SK-MEL-5 (cell line): ENCODE measurements at places on chromosomes 5 and 9.

GRCh38 chr9:121811140-121811539 lies 159.7 kb downstream of the DAB2IP start:
- DNase-seq = no peak

GRCh38 chr9:134551176-134551575 lies 90.4 kb upstream of the COL5A1 start:
- DNase-seq = no peak

DNA sequence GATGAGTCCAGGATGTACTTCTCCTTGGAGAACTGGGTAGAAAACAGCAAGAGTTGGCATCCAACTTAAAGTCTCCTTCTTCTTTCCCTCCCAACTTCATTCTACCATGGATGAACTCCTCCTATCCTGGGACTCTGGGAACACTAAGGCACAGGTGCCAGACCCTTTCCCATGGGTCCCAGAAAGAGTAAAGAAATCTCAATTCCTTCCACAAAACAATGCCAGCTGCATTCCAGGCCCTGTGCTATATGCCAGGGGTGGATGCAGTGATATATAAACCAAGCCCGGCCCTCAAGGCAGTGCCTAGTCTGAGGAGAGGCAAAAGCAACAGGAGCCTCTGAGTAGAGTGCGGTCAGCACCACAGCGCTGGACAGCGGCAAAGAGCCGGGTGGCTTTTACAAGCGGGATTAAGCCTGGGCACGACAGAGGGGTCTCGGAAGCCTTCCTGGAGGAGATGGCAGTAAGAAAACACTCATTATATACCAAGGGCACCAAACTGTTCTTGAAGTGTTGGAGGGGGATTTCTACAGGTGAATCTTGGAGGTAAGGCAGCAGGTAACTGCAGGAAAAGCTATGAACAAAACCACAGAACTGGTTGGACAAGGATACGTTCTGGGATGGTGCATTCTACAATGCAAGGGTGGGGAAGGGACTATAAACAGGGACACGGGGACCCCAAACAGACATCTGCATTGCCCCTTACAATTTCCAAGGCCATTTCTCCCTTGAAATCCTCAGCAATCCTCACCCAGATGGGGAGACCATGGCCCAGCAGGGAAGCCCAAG lies 16.4 kb upstream of the TOR2A start:
- no peak for DNase-seq

DNA sequence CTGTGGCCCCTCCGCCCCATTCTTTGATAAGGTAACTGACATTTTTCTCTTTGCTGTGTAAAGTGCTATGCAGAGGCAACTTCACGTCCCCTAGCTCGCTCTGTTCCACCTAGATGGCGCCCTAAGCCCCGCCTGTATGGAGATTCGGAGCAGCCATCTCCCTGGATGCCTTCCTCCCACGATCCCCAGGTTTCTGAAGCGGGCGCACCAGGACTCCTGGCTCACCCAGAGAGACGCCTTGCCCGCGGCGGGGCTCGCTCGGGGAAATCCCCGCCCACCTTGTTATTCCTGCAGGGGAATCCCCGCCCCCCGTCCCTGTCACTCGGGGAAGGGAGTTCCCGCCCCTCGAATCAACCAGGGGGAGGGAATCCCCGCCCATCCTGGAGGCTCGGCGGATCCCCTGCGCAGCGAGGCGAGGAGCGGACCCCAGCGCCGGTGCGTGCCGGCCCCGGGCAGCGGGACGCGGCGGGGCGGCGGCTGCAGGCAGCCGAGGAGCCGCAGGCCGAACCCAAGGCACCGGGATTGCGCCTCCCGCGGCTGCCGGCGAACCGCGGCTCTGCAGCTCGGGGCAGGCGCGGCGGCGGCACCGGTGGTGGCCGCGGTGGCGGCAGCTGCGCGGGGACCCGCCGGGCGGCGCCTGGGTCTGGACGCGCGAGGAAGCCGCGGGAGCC lies at the start of gene PDZD2:
TSS of gene PDZD2 (plus strand) at position 384 of the 671 bp plus-strand sequence.
- DNase-seq = peak; percentile 72

- DNase-seq = no peak
Observed at GRCh38 chr9:134592018-134592818, 49.4 kb upstream of the COL5A1 start.

DNA sequence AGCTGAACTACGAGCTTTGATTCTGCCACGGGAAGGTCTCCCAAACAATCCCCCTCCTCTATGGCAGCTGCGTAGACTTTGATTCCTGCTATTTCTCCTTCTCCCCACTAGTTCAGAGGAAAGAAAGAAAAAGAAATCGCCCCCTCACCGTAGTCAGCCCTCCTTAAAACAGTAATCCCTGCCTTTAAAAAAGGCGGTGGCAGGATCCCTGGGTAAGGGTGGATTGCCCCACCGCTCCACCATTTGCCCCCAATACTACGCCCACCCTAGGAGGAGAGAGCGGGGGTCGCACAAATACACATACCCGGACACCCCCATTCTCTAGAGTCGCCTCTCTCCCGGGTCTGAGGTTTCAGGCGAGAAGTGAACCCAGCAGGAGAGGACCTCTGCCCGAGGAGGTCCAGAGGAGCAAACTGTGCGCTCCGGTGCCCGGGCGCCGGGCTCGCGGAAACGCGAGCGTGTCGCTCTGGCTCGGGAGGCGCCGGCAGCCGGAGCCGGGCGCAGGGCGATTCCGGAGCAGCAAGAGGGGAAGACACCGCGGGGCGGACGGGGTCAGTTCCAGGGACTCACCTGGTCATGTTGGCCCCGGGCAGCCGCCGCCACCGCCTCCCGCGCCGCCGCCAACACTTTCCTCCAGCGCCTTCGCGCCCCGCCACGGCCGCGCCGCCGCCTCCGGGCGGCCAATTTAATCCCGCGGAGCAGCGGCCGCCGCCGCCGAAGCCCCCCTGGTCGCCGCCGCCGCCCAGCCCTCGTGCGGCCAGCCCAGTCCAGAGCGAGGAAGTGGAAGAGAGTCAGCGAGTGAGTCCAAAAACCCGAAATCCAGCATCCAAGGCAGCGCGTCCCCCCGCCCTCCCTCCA lies 1057.7 kb upstream of the DMAC1 start:
- DNase-seq = no peak

GRCh38 chr9:112502175-112502946 lies 15.7 kb downstream of the KIAA1958 start:
- DNase-seq = no peak

DNA sequence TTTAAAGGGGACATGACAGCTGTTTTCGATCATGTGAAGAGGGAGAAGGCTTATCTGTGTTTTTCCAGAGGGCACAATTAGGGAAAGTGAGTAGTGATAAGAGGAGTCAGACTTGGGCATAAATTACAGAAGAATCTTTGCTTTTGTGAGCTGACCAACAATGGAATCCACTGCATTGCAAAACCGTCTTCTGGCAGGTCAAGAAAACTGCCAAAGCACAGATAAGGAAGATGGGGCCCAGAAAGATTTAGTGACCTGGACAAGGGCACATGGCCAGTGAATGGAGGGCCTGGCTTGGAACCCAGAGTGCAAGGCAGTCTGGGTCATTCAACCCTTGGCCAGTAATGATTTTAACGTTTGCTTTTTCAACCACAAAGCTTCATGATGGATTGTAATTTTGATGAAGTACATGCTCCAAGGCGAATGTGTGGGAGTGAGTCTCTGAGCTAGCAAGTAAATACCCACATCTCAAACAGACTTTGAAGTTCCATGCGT lies 153.2 kb upstream of the MAST4 start:
- DNase-seq = no peak

GRCh38 chr9:29873579-29873978 lies 2300.3 kb upstream of the C9orf72 start:
- DNase-seq = no peak

GRCh38 chr5:159785656-159786055 lies 130.6 kb upstream of the ADRA1B start:
- no peak for DNase-seq

DNA sequence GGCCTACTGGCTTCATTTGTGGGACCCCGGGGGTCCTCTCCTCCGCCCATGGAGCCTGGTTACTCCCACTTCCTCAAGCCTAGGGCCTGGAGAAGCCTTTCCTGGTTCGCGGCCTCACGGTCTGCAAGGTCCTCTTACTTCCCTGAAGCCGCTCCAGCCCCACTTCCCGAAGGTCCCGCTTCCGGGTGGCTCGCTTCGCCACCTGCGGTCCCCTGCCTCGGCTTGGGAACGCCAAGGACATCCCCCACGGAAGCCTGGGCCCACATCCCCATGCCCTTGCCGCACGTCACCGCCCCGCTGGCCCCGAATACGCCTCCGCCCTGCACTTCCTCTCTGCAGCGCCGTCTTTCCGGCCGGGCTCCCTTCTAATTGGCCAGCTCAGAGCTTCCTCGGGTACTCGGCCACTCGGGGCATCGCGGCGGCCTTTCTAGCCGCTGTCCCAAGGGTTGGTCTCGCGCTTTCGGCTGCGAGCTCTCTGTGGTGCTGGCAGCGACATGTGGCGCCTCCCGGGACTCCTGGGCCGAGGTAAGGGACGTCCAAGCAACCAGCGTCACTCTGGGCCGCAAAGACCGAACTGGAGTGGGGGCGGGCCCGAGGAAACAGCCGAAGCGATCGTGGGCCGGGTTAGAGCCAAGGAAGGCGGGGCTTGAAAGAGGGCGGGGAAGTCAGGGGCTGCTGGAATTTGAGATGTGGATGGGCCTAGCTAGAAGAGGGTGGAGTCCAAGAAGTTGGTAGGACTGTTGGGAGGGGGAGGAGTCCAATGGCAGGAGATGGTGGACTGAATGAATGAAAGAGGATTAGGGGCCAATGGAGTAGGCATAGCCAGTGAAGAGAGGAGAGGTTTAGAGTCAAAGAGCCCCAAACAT lies at the start of gene DELE1:
TSS of gene DELE1 (plus strand) at position 424 of the 866 bp plus-strand sequence. CDS start at position 495, 71 bp downstream.
- DNase-seq = peak; percentile 98

- no peak for DNase-seq
Observed at GRCh38 chr5:142769251-142769792, 855 bp upstream of the ARHGAP26 start.

DNA sequence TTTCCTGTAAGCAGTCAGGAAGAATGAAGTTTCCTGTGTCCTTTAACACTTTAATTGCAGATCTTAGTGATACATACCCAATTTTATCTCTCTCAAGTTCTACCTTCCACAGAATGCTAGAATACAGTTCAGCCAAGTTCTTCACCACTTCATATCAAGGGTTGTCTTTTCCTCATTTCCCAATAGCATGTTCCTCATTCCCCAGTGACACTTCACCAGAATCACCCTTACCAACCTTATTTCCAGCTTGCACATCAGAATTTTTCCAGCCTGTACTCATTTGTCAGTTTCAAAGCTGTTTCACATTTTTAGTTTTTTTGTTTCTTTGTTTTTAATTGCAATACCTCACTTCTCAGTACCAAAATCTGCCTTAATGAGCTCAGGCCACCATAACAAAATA lies 126.1 kb downstream of the ESM1 start:
- DNase-seq = no peak

DNA sequence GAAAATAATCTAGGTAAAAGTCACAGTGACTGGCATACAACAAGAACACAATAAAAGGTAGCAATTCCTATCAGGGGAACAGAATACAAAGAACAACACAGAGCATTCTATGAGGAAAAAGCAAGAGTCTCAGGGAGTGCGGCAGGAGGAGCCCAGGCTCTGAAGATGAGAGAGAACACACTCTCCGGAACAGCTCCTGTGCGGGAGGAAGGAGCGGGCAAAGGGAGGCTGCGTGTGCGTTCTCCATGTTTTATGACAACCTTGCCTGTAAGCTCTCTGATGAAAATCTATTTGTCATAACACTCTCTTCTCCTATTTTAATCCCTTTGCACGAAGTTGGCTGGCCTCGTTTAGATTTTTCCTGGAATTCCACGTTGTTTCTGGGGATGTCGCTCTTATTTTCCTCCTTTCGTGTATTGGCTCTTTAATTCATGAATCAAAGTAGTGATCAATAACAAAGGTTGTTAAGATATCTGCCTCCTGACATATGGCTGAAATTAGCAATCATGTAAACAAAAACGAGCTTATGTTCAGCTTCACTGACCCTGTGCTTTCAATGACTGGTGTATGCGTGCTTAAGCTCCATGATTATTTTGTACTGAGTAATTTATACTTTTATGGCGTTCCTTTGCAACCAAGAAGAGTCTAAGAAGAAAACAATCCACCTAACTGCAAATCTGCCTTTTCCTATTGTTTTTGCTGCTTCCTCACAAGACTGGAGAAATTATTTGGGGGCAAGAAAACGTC lies 109.5 kb downstream of the MYO10 start:
- no peak for DNase-seq

GRCh38 chr9:36728651-36729520 lies 156.2 kb downstream of the MELK start:
- peak; percentile 78 for DNase-seq

DNA sequence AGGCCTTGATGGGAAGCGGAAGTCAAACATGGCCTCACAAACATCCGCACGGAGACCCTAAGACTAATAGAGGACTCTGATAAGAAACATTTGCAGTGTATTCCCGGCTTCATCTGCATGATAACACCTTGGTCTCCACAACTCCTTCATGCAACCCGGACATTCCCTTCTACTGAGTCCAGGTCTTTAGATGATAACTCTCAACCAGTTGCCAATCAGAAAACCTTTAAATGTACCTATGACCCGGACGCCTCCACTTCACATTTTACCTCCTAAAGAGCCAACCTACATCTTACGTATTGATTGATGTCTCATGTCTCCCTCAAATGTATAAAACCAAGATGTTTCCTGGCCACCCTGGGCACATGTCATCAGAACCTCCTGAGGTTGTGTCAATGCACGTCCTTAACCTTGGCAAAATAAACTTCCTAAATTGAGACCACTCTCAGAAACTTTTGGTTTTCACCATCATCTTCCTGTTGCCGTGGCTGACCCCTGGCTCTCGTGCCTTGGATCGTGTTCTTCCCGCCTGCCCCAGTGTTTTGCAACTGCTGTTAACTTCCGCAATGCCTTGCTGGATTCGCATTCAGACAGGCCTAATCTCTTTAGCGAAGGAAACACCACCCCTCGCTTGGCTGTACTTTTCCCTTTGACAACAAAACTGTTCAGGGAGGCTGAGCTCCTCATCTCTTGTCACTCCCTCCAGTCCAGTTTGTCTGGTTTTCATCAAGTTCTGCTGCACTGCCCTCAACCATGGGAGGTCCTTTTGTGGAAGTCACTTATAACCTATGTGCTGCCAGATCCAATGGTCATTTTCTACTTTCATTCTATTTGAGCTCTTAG lies 1.1 kb upstream of the DAP start:
- DNase-seq = no peak

DNA sequence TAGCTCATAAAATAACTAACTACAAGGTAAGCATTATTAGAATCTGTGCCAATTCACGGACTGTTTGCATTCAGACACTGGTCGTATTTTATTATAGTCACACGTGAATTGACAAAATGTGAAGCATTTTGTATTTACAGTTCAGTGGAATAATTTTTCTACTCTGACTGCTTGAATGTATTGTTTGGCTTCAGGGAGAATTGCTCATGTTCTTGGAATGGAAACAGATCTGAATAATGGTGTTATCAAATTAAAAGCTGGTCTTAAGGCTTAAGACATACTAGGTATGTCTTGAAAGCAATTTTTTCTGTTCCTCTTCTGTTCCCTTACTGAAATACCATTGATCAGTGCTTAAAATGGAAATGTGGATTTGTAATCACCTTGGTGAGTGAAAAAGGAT lies 543.7 kb upstream of the TLE4 start:
- no peak for DNase-seq

DNA sequence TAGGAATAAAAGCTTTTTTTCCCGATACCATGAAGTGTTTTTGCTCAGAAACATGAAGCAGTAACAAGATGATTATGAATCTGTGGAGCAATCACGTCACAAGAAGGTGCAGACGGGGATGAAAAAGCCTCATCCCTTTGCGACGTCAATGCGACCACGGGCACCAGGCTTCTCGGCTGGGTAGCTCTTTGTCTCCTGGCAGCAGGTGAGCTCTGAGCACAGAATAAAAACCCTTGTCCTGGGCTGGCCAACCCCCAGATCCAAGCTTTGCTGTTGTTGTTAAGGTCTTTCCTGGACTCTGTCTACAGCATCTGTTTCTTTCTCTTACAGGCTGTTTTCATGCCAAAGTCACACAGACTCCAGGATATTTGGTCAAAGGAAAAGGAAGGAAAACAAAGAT lies 113.8 kb downstream of the ANKRD18B start:
- DNase-seq = no peak
